GM06990 (cell line): ENCODE measurements at places on chromosomes 2 and 18.

- no peak for DNase-seq
These were observed 23.2 kb upstream of the FTCDNL1 start for GRCh38 chr2:199874209-199874608.

DNA sequence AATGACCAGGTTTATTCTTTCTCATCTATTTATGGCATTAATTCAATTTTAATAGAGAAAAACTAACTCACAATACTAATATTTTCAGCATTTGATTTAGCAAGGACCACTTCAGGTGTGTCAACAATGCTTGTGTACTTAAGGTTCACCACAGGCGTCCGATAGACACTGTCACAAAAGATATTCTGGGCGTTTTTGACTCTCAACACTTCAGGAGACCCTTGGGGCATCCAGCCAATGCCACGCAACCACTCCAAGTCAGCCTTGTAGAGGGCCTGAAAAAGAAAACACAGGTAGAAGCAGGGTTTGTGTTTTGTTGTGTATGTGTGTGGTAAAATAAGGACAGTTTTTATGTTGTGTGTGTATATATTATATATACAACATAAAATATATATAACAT, 158.2 kb downstream of the NEB start:
- DNase-seq: no peak

- no peak for DNase-seq
These were observed 134.2 kb upstream of the HS6ST1 start for GRCh38 chr2:128452536-128453530.

DNA sequence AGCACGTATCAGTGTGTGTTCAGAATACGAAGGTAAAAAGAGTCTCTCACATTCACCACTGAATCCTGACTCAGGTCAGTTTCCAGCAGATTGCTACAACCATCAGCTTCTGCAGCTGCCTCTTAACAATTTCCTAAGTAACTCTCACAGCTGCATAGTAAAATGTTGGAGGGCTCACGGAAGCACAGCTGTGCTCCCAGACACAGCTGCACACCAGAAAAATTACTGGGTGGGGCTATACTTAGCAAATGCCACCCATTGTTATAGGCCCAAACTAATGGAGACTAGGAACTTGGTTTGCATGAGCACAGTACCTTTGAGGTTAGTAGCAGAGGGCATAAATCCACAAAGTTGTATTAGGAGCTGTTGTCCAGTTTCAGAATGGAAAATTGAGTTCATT, 153.9 kb upstream of the ERBB4 start:
- DNase-seq: no peak
